Activated CD4-positive, alpha-beta T cell treated with anti-CD3 and anti-CD28 coated beads for 24 hours (primary cell): ENCODE measurements at places on chromosomes 1 and 21.

DNA sequence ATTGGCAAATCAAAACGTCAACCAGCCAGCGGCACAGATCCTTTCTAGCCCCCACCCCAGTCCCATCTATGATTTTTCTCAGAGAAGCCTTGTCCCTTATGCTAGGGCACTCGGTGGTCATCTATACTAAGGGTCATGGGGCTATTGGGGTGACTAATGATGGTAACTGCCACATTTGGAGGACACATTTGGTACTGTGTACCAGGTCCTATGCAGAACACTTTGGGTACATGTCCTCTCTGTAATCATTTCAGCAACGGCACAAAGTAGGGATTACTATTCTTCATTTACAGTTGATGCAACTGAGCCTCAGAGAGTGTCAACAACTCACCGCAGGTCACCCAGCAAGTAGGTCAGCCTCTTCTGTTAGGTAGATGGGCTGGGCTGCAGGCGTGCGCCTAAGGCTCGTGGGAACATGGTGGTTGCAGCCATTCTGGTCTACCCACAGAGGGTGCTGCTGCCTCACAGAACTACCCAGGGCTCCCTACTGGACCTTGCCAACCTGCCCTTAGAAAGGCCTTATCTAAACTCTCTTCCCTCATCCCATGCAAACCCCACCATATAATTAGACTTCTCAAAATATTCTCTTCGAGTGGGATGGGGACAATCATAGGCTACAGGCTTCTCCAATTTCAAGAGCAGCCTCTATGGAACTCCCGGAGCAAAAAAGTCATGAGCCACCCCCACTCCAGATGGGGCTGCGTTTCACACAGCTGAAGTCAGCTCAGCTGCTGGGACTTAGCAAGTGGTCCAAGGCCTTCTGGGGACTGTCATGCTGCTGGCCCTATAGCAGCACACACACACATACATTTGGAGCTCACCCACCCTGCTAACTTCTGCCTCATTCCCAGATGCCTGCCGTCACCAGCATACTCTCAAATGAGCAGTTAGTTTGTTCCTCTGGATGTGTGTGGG, 5.8 kb upstream of the SDHB start:
- no peak for DNase-seq

DNA sequence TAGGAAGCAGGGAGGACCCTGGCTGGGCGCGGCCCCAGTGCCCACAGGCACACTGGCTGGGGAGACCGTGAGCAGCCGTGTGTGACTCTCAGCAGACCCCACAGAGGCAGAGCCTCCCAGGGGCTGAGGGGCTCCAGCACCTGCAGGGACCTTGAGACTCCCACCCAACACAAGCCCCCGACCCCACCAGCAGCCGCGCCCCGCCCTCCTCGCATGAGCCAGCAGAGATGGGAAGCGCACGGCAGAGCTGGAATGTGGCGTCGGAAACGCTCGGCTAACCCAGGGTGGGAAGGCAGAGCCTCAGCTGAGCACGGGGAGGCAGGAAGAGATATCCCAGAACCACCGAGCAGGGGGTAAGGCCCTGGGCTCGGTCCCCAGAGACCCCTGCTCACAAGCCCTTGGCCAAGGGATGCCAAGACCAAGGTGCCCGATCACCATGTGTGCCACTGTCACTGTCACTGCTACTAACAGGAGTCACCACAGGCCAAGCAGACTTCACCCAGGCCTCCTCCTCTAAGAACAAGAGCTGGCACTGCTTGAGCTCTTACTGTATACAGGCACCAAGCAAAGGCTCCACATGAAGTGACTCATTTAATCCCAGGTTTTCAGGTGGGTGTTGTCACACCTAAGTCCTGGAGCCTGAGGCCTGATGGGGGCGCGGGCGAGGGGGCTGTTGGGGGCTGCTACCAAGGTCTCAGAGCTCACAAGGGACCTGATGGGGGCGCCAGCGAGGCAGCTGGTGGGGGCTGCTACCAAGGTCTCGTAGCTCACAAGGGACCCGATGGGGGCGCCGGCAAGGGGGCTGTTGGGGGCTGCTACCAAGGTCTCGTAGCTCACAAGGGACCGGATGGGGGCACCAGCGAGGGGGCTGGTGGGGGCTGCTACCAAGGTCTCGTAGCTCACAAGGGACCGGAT, 20.1 kb downstream of the MEGF6 start:
- no peak for DNase-seq

- no peak for DNase-seq
These were observed 14.3 kb upstream of the LRRC53 start for GRCh38 chr1:74526708-74527107.

DNA sequence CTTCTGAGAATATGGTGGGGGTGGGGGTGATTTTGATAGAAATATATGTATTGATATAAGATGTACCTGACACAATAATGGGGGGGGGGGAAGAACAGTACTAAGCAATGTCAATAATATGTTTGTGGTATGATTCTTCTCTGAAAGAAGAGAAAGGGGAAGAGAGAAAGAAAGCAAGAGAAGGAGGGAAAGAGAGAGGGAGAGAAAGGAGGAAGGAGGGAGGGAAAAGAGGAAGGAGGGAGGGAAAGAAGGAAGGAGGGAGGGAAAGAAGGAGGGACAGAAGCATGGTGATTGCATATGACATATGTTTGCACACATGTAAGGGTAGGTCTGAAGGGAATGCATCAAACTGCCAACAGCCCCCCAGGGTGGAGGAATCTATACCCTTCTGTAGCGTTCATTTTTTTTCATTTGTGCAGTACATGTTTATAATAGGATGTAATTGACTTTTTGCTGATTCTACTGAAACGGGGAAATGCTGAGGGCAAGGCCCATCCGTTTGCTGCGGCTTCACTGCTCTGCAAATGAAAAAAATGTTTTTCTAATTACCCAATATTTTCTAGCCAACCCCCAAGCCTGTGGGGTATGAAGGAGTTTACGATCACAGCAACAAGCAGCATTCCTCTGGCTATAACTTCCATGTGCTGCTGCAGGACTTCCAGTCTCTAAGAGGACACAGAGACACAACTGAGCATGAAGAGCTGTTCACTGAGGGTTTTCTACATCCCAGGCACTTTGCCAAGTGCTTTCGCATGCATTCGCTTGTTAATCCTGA, 119.3 kb upstream of the ZC3H12A start:
- DNase-seq: no peak

DNA sequence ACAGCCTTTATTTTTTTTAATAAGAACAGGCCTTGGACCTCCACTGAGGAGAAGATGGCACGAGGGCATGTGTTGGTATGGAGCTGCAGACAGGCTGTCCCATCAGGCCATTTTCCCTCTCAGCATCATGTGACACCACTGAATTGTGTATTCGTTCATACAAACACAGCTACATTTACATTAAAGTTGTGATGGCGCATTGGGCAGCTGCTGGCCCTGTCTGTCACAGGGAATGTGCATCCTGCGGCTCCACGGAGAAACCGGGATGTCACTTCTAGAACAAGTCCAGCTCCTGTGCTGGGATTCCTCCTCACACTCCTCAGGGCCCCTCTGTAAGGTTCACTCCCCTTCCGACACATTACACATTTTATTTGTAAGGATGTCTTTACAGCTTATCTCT, 147.6 kb upstream of the TNR start:
- DNase-seq: no peak

DNA sequence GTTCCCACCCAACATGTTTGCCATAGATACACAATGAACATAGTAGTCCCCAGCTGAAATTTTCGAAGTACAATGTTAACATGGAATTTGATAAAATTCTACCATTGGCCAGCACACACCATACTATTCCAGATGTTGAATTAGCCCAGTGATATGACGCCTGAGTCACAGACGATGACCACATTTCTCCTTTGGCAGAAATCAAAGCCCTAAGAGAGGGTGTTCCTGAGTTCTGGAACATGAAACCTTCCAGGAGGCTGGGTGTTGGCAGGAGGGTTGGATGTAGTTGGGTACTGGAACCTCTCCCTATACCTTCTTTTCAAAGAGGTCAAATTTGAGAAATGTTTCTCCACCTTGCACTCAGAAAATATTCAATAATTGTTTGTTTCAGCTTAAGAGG, 37.8 kb downstream of the LPAR3 start:
- DNase-seq: no peak

DNA sequence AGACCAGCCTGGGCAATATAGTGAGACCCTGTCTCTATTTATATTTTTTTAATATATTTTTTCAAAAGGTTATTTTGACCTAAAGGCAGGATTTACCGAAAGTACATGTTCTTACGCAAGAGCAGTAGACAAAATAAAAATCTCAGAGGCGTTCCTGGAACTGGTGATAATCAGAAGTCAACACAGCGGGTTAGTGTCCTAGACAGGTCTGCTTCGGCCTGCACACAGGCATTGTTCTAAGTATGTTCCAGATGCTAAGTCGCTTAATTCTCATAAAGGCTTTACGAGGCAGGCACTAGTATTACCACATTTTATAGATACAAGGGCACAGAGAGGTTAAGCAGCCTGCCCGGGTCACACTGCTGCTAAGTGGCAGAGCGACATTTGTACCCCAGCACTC, 56.9 kb upstream of the SLC25A33 start:
- no peak for DNase-seq

GRCh38 chr1:196278816-196279215, 329.4 kb downstream of the KCNT2 start:
- DNase-seq: no peak

DNA sequence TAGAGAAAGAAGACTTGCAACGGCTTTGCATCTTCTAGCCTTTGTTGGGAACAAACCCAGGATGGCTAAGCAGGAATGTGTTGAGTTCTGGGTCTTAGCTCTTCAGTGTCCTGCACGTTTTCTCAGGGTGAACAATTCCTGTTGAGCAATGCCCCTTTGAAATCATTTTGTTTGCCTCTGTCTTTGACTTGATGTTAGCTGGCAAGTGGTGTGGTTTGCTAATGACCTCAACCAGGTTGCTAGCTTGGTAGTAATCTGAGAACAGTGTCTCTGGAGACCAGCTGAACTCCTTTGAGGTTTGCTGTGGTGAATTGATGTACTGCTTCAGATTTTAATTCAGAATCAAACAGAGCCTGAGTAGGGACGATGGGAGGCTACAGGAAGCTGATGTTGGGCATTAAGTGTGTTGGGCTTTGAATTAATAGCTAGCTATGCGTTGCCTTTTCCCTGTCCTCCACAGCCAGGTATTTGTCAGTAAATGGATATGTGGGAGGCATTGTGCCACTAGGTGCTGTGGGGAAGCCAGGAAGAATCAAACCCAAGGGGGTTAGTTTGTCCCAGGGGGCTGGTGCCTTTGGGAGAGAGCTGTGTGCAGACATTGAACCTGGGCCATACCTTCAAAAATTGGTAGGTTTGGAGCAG, 23.3 kb upstream of the SRSF10 start:
- no peak for DNase-seq

GRCh38 chr21:34707876-34708325, 39.1 kb downstream of the CLIC6 start:
- DNase-seq: peak; percentile 11

DNA sequence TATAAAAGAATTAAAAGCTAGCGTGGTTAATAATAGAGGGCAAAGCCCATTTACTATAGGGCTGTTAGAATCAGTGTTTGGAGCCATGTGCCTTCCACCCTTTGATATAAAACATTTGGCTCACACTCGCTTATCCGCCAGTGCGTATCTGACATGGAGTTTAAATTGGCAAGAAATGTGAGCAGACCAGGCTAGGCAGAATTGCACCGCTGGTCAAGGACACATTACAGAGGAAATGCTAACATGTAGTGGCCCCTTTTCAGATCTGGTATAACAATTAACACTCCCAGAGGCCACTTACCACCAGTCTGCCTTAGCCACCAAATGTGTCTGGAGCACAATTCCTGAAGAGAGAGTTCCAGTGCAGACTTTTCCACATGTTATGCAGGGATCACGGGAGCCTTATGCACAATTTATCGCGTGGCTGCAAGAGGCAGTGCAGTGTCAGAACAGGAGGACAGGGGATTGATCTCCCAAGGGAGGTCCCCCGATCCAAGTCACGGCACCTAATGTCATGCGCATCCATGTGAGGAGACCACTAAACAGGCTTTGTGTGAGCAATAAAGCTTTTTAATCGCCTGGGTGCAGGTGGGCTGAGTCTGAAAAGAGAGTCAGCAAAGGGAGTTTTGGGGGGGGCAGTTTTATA, 14.0 kb downstream of the GSTM3 start:
- DNase-seq: no peak

DNA sequence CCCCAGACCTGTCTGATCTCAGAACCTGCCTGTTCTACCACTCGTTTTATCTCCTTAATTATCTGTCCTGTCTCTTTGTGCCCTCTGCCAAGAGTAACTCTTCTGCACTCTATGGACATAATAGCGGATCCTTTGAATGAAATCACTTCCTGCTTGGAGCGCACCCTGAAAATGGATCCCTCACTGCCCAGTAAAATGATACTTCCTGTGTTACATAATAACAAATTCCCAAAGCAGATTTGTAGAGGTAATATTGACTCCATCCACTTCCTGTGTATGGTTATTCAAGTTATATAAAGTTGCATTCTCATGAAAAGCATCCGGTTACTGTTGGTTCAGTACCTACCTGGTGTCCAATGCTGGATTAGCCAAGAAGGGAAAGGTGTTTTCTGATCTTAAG, 246.0 kb downstream of the TRABD2B start:
- DNase-seq: no peak

- DNase-seq: no peak
These were observed 1.1 kb upstream of the DNAJC28 start for GRCh38 chr21:33492571-33492970.

GRCh38 chr1:173503391-173503790, 26.3 kb downstream of the PRDX6 start:
- DNase-seq: no peak
